Activated naive CD8-positive, alpha-beta T cell treated with anti-CD3 and anti-CD28 coated beads for 36 hours (primary cell): ENCODE measurements at places on chromosomes 12 and 14.

GRCh38 chr14:34218881-34219280, 243.2 kb downstream of the SPTSSA start:
- no peak for DNase-seq

- DNase-seq: no peak
These were observed 43.6 kb downstream of the KIF26A start for GRCh38 chr14:104181761-104182530.

GRCh38 chr12:6765634-6766581, at the start of gene PTMS:
Gene PTMS, plus strand, starts transcription at chr12:6766363. Its CDS starts 343 bp downstream, at chr12:6766706.
- peak; percentile 42 for DNase-seq

DNA sequence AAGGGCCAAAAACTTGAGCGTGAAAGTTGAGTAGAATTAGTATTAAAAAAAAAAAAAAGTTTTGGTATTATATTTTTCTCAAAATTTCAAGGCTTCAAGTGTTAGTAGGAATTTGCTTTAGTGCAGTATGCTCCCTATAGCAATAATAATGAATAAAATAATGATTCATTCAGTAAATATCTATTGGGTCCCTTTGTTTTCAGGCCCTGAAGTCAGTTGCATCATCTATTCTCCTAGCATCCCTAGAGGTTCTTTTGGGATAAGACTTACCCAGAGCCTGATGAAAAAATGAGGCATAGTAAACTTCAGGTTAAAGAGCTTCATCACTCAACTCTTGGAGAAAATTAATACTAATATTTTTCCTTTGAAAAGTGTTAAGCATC, 1.1 kb downstream of the KMT5A start:
- no peak for DNase-seq

- peak; percentile 28 for DNase-seq
These were observed 6.0 kb upstream of the IL22 start for GRCh38 chr12:68259318-68259940.

DNA sequence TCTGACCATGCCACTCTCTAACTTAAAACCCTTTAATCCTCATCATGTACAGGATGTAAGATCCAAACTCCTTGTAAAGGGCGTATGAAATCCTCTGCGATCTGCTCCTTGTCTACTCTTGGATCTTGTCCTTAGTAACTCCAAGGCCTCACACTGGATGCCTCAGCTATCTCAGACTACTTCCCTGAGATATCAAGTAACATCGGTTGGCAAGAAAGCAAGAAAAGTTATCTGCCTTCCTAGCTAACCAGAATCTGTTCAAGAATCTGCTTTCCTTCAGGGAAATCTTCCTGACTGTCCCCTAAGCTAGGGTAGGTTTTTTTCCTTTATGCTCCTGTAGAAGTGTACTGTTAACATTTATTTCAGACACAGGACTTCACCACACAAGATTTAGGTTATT, 82.6 kb downstream of the TAOK3 start:
- DNase-seq: no peak

- no peak for DNase-seq
These were observed 27.8 kb upstream of the NEDD1 start for GRCh38 chr12:96879301-96879700.

DNA sequence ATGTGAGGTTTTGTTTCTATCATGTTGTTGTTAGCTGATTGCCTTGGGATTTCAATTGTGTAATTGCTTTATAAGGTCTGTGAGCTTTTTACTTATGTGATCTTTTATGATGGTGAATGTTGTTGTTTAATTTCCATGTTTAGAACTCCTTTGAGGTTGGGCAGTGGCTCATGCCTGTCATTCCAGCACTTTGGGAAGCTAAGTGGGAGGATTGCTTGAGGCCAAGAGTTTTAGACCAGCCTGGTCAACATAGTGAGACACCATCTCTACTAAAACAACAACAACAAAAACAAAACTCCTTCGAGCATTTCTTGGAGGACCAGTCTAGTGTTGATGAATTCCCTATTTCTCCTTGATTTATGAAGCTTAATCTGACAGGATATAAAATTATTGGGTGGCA, 102.1 kb upstream of the PMCH start:
- DNase-seq: no peak

- DNase-seq: no peak
These were observed 69.9 kb downstream of the ASCL4 start for GRCh38 chr12:107844312-107844921.

DNA sequence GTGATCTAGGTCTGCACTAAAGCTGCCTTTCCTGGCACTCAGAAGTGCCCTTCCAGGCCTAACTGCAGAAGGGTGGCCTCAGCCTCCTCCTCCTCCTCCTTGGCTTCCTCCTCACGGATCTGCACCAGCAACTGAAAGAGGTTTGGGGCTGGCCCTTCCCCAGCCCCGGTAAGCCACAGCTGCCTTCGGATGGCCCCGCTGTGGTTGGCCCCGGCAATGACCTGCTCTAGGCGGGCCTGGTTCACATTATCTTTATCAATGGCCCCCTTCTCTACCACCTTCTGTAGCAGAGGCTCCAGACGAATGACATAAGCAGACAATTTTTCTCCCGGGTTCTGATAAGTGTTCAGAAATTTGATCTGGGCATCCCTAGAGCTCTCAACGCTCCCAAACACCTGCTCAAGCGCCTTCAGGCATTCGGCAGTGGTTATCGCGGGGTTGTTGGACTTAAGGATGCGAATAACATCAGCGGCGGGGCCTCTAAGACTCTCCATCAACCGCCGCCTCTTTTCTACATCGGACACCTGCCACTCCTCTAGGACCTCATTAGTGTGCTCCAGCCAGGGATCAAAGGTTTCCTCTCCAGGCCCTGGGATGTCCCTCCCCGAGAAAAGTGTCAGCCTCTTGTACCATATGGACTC, 1.5 kb downstream of the PNMA1 start:
- DNase-seq: peak; percentile 61

- DNase-seq: no peak
These were observed 445.5 kb downstream of the EGLN3 start for GRCh38 chr14:33505266-33505962.

DNA sequence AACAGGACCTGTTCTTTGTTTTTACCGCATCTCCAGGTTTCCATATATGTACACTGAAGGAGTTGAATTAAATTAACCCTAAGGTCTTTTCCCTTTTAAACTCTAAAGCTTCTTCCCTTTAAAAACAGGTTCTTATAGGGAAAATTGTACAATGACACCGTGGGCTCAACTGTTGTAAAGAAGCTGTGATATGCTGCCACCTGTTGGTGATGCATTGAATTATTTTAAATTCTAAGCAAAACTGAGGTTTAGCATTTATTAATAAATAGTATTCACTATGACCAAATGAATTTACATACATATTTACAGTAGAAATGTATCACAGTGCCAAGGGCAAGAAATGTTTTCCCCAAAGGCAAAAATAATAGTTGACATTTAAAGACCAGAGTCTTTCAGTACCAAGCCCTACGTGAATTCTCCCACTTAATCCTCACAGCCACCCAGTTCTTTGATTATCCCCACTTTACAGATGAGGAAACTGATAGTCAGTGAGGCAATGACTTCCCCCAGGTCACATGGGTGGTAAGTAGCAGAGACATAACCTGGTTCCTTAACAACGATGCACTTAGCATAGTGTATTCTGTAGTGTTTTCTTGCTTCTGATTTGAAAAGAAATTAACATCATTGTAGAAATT, 35.7 kb upstream of the TMEM263 start:
- DNase-seq: no peak

- no peak for DNase-seq
These were observed 98.6 kb downstream of the NT5DC3 start for GRCh38 chr12:103742349-103742932.

GRCh38 chr14:101049511-101049910, 146.0 kb upstream of the RTL1 start:
- DNase-seq: no peak

DNA sequence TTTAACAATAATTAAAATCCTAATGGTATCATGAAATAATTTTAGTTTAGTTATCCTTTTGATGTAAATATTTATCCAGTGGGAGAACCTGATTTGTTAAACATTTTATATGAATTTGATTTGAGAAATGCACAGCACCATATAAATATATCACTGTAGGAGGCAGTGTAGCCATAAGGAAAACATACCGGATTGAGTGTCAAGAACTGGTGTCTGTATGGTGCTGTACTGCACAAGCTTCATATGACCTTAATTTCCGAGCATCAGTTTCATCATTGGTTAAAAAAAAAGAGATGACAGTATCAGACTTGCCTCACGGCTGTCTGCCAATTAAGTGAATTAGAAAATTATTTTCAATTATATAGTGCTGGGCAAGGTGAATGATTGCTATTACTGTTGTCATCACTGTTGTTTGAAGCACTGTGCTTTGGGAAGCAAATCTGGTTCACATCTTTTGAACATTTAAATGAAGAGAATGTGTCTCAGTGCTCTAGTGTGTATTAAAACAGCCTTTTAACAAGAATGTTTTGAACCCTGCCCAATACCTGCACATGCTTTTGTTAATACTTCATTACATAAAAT, 72.1 kb downstream of the TMTC2 start:
- DNase-seq: no peak

GRCh38 chr12:124493809-124494750, 73.3 kb downstream of the NCOR2 start:
- peak; percentile 83 for DNase-seq

DNA sequence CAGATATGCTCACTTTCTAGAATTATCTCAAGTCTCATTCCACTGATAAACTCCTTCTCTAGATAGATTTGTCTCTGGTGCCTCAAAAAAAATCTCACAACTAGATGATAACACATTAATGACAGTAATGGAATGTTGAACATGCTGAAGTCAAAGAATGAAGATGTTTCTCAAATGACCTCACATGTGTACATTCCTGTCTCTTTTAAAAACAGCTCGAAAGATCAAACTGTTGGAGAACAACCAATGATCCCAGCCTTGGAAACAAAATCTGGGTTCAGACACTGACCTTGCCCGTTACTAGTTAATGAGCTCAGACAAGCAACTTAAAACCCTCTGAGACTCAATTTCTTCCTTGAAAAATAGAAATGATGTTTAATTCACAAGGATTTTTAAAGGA, 44.7 kb upstream of the KCNJ8 start:
- no peak for DNase-seq

DNA sequence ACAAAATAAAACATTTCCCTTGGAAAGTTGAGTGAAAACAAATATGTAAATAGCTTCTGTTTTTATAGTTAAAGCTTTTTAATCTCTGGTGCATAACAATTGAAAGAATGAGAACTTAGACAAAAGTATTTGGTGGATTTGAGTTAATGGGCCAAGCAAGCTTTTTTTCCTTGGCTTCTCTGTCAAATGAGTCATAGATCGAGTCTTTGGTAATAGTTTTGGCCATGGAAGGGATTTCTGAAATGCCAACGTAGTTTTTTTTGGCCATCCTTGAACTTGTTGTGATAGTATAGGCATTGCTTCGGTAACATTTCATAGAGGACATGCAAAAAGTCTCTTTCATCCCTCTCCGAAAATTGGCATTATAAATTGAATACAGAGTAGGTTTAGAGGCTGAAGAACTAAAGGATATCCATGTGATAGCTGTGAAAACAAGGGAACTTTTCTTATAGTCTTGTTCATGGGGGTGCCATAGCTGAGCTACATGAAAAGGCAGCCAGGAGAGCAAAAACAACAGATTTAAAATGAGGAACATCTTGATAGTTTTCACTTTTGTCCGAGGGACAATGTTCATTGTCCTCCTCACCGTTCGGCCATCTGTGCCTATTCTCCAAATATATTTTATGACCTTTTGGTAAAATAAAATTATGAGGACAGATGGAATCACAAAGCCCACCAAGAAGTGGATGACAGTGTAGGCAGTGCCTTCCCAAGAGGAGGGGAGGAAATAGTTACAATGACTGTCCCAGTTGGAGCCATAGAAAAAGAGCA, 34.7 kb downstream of the GPR19 start:
- DNase-seq: no peak

- DNase-seq: no peak
These were observed 4.9 kb upstream of the CMA1 start for GRCh38 chr14:24513009-24513408.

GRCh38 chr12:47400266-47400665, 305.6 kb downstream of the RPAP3 start:
- no peak for DNase-seq

DNA sequence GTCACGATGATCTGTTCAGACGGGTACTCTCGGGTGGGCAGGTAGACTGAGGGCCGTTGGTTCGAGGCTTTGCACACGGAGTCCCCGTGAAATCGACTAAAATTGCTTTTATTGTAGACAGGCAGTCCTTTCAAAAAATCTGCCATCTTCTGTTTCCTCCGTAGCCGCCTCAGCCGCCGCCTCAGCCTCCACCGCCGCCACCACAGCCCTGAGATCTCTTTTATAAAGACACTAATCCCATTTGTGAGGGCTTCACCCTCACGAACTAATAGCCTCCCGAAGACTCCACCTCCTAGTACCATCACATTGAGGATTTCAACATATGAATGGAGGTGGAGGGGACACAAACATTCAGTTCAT, 74.2 kb downstream of the KLHL28 start:
- no peak for DNase-seq

DNA sequence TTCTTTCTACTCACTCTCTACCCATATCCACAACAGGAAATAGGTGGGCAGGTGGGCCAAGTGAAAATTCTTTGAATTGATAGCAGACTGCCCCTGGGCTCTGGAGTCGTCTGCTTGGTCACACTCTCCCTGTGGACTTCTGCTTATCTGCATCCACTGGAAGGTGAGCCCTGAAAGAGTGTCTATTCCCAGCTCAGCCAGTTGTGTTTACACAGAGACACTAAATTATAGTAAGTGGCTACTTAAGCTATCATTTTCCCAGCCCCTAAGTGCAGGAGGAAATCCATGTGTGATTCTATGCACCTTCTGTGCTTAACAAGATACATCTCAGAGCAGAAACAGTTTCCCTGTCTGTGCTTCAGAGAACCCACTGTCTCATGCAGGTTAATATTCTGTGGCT, 338.4 kb downstream of the FUT8 start:
- no peak for DNase-seq
